AG10803 (cell line): ENCODE measurements at places on chromosomes 3 and 15.
A peak's percentile ranks its signal among the peaks of the same experiment; 100 is the strongest.

- DNase-seq: peak; percentile 45
Measured at GRCh38 chr3:197353867-197354567, 55.6 kb upstream of the DLG1 start.

DNA sequence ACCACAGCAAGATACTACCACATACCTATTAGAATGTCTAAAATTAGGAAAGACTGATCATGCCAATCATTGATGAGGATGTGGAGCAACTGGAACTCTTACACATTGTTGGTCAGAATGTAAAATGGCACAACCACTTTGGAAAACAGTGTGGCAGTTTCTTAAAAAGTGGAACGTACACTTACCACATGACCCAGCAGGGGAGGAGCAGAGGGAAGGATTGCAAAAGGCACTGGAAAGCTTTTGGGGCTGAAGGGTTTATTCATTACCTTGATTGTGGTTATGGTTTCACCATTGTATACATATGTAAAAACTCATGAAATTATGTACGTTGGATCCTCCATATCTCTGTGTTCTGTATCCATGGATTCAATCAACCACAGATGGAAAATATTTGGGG is 3.3 kb upstream of the EHD4 start:
- no peak for DNase-seq

- DNase-seq: no peak
Measured at GRCh38 chr3:51538115-51538458, 432 bp upstream of the RAD54L2 start.

DNA sequence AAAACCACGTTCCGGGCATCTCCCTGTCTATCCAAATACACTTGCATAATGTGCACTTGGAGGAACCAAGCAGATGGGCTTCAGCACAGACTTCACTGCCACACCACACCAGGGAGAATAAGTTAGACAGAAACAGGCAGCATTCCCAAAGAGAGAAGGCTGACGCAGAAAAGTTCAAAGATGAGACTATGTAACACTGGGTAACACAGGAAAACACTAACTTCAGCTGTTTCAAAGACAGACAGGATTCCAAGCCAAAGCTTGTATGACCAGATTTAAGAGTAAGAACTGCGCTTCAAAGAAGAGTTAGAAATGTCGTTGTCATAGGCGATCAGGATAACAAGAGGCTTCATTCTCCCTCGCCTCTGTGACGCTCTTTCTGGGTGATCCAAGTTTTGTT is 19.9 kb downstream of the SLC51A start:
- peak; percentile 47 for DNase-seq

- DNase-seq: no peak
Measured at GRCh38 chr15:31155151-31155550, 53.6 kb upstream of the TRPM1 start.

DNA sequence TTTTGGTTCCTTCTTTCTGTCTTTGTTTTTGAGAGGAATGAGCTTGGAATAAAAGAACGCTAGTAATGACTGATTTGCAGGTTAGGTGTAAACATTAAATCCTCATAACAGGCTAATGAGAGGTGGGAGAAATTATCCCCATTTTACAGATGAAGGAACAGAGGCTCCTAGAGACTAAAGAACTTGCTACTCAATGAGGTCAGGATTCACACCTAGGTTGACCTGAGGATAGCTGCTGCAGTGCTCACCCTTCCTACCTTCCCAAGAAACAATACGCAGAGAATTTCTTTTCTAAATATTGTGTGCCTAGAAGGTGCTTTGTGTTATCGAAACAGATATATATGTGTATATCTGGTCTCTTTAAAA is 106.3 kb downstream of the IGF1R start:
- no peak for DNase-seq

DNA sequence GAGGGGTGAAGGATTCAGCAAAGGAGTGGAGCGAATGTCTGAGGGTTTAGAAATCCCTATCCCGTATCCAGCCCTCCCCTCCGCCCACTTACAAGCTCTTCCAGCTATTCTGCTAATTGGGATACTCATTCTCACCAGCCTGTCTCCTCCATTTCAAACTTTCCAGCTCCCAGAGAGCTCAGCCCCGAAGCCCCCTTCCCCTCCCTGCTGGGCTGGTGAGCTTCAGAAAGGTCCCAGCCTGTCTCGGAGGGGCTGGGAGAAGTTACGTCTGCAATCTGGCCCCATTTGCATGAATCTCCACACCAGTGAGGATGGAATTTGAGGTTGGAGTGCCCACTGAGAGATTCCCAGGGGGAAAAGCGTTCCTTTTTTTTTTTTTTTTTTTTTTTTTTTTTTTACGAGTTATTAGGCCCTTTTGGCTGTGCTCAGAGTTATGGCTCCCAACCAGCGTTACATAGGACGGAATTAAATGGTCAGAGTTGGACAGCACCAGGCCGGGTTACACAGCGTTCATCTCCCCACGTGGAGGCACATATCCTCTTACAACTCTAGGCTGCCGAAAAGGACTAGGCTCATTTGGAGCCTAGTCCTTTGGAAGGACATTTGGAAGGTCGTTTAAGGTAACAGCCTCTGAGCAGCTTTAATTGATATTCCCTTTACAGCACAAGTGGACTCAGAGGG is 34.6 kb downstream of the FGD5 start:
- no peak for DNase-seq

GRCh38 chr3:183306798-183307671 is 54.0 kb downstream of the B3GNT5 start:
- peak; percentile 33 for DNase-seq

DNA sequence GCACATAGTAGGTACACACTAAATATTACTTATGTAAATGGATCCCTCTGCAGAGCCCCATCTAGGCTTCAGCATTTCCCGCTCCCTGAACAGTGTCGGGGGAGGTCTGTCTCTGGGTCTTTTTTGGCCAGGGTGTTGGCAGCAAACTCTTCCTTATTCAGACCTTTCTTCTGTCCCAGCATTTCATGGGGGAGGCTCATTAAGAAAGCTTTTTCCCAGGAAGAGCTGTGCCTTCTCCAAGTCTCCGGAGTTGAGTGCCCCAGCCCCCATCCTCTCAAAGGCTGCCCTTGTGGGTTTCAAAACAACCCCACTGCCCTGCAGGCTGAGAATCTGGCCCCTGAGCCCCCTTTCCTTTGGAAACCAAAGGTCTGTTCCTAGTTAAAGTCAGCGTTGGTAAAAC is 25.1 kb downstream of the SLC6A11 start:
- no peak for DNase-seq

- no peak for DNase-seq
Measured at GRCh38 chr3:4418156-4418555, 48.9 kb downstream of the SUMF1 start.

- peak; percentile 55 for DNase-seq
Measured at GRCh38 chr3:194489736-194490612, 3.2 kb upstream of the ATP13A3 start.

- DNase-seq: peak; percentile 80
Measured at GRCh38 chr3:123789760-123790159, 94.4 kb downstream of the MYLK start.

DNA sequence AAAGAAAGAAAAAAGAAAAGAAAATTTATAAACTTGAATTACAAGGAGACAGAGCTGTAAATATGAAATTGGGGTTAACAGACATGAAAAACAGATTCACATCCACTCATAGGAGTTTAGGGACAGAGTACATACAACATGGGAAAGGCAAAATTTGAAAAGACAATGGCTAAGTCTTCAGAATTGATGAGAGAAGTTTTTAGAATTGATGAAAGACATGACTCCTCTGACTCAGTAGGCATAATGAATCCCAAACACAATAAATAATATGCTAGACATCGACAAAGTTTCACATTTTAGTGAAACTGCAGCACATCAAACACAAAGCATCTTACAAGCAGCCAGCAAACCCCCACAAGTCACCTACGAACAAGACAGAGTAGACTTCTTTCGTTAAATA is 84.4 kb upstream of the MELTF start:
- DNase-seq: no peak

DNA sequence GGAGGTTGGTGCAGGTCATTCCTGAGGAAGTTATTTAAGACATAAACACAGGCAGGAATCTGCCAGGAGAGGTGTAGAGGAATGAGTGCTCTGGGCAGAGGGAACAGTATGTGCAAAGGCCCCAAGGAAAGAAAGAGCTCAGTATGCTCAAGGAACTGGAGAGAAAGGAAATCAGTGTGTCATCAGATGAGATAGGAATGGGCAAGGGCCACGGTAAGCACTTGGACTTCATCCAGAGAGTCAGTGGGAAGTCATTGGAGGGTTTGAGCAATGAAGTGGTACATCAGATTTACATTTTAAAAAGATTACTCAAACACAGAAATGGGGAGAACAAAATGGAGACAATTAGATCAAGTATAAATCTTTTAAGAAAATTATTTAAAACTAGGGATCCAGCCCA is 272.2 kb downstream of the ADAMTSL3 start:
- no peak for DNase-seq

DNA sequence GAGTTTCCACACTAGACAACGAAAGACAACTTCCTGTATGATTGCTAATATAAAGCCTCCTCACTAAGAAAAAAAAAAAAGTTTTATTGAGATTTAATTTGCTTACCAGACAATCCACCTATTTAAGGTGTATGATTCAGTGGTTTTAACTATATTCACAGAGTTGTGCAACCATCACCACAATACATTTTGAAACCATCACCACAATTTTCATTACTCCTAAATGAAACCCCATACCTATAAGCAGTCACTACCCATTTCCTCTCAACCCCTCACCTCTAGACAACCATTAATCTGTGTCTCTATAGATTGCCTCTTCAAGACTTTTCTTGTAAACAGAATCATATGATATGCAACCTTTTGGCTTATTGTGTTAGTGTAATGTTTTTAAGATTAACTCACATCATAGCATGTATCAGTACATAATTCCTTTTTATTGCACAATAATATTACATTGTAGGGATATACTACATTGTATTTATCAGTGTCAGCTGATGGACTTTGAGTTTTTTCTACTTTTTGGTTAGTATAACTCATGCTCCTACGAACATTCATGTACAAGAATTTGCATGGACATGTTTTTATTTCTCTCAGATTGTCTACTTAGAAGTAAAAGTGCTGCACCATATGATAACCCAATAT is 339.7 kb downstream of the NLGN1 start:
- no peak for DNase-seq

DNA sequence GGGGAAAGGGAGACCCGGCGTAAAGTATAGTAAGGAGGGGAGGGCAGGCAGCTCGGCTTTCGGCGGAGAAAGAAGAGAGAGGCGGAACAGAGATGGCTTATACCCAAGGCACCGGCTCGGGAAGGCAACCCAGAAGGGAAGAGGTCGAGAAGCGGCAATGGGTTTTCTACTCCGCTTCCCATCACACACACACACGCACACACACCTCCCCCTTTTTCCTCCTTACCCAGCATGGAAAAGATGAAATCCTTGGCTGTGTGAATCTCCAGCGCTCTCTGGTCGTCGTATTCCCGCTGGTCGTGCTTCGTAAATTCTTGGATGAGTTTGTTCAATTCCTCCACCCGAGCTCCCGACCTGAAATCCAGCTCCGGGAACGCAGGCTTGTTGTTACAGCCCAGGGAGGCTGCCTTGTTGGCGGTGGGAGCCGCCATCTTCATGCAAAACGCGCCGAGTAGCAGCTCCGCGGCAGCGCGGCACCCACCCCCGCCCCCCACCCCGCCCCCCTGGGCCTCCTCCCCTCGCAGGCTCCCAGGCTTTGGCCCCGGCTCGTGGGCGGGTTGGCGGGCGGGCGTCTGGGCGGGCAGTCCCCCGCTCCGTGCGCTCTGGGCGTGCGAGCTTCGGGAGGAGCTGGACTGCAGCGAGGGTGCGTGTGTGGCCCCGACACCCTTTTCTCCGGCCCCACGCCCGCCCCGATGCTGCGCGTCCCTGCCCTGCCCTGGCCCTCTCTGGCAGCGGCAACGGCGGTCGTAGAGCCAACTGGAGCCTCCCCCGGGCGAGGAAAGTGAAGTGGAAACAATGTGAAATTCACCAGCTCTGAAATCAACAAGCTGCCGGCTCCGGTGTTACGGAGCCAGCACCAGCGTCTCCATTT is at the start of gene MB21D2:
TSS of gene MB21D2 (minus strand) at position 453 of the 871 bp plus-strand sequence. CDS start at position 437, 16 bp downstream.
- DNase-seq: peak; percentile 86

DNA sequence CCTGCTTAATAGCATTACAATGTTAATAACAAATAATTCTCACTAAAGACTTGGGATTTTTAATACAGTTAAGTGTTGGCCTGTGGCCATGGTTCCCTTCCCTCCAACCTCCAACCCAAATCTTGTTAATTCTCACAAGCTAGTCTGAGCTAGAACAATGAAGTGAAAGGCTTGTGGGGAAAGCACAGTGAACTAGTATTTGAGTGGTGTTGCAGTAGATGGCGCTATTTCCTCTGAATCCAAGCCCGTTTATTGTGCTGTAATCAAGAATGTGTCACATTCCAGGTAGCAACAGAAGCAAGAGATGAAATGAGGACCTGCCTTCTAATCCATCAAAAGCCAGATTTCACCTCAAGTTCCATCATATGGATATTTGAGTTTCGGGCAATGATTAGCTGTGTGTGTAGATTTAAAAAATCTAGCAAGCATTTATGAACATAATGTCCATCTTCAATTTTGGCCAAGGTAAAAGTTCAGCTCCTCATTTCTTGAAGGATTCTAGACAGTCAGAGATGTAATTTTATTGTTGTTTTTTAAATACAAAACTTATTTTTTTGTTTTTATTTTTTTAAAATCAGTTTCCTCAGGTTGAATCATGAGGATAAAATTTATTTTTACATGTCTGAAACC is 160.7 kb downstream of the SQOR start:
- peak; percentile 41 for DNase-seq

DNA sequence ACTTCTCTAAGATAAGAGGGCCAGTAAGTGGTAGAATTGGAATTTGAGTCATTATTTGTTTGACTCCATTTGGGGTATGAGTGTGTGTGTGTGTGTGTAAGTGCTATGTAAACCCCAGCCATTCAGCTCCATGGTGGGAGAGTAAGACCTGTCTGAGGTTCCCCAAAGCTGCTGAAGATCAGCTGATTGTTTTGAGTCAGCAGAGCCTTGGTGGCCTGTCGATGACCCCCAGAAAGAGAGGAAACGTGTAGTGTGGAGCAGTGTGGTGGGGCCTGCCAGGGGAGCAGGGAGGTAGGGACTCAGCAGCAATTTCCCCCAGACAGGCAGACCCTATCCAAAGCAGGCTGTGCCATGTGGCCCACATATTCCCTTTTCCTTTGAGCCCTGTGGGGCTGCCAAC is 5.3 kb downstream of the DVL3 start:
- DNase-seq: peak; percentile 60

- no peak for DNase-seq
Measured at GRCh38 chr3:192220915-192221314, 506.4 kb downstream of the FGF12 start.

- DNase-seq: no peak
Measured at GRCh38 chr3:109269577-109270275, 46.6 kb downstream of the DPPA2 start.
